SW 1271 (cell line): ENCODE measurements at places on chromosomes 13 and 19.

DNA sequence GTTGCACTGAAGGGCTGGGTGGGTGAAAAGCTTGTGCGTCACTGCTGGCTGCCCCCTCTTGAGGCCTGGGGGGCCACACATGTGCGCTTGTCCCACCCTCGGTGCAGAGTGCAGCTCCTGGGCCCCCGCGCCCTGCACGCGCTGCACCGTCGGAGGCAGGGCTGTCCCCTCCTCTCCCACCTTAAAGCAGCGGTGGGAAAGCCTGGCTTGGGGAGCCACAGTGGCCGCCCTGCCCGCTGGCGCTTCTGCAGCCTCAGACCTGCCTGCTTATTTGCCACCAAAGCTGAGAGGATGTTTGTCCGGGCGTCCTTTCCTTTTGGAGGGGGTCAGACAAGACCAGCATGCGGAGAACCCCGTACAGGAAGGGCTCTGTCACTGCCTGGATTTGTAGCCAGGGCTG lies 26.7 kb downstream of the PLEKHJ1 start:
- no peak for DNase-seq

DNA sequence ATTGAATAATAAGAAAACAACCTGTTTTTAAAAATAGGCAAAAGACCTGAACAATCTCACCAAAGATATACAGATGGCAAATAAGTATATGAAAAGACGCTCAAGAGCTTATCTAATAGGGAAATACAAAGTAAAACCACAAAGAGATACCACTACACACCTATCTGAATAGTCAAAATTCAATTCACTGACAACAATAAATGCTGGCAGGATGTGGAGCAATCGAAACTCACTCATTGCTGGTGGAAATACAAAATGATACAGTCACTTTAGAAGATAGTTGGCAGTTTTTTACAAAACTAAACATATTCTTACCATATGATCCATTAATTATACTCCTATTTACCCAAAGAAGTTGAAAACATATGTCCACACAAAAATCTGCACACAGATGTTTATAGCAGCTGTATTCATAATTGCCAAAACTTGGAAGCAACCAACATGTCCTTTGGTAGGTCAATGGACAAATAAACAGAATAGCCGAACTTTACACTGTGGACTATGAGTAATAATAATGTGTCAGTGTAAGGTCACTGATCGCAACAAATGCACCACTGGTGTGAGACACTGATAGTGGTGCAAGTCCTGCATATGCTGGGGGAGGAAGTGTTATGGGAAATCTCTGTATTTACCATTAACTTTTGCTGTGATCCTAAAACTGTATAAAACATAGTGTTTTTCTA lies 20.8 kb downstream of the ZC3H13 start:
- no peak for DNase-seq

DNA sequence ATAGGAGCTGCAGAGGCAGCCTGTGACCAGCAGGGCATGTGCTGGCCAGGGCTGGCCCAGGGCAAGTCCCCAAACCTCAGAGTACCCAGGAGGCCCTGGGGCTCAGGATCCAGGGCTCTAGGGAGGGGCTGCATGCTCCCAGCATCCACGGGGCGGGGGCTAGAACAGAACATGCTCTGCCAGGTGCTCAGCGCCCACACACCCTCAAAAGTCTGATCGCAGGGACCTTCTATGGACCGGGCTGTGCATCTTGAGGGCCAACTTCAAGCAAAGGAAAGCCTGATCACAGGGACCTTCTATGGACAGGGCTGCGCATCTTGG lies 33.5 kb downstream of the ELL start:
- DNase-seq: no peak

DNA sequence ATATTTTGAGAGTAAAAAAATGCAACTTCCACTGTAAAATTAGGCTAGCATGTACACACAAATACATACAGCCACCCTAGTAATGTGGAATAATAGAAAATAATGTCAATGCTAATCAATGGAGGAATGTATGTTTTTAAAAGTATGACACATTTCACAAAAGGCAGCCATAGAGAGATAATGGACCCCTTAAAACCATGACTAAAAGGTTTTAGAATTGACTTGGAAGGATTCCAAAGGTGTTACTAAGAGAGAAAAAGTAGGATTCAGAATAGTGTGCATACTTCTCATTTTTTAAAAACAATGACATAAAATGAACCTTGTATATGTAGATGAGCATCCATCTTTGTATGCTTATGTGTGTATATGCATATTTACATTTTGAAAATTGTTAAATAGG lies 597.9 kb upstream of the PCDH9 start:
- no peak for DNase-seq

GRCh38 chr19:51351266-51351990 lies 9.5 kb upstream of the VSIG10L start:
- no peak for DNase-seq

GRCh38 chr19:41521931-41522555 lies 53.9 kb upstream of the CEACAM21 start:
- DNase-seq: no peak
